ENCODE measurements at places on chromosomes 11 and 22.
A peak's percentile ranks its signal among the peaks of the same experiment; 100 is the strongest.

GRCh38 chr11:70247710-70248072, 22.8 kb upstream of the PPFIA1 start:
- no peak for DNase-seq

GRCh38 chr11:20351136-20351535, 12.4 kb upstream of the HTATIP2 start:
- no peak for DNase-seq

DNA sequence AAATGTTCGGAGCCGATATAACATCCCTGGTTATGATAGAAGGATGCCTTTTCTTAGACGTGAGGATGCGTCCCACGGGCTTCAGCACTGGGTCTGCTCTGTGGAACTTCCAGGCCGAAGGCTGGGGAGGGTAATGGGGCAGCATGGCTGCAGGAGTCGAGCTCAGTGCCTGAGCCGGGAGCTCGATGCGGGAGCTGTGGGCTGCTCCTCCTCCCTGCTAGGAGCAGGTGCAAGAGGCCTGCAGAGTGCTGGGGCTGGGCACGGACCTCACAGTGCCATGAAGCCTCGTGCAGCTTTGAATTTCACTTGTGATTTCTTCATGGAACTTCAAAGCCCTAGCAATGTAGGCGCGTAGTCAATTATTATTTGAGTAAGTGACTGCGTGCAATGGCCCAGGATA, 6.0 kb downstream of the TUBA8 start:
- peak; percentile 18 for DNase-seq

GRCh38 chr22:27259433-27259832, 542.1 kb downstream of the MN1 start:
- no peak for DNase-seq

DNA sequence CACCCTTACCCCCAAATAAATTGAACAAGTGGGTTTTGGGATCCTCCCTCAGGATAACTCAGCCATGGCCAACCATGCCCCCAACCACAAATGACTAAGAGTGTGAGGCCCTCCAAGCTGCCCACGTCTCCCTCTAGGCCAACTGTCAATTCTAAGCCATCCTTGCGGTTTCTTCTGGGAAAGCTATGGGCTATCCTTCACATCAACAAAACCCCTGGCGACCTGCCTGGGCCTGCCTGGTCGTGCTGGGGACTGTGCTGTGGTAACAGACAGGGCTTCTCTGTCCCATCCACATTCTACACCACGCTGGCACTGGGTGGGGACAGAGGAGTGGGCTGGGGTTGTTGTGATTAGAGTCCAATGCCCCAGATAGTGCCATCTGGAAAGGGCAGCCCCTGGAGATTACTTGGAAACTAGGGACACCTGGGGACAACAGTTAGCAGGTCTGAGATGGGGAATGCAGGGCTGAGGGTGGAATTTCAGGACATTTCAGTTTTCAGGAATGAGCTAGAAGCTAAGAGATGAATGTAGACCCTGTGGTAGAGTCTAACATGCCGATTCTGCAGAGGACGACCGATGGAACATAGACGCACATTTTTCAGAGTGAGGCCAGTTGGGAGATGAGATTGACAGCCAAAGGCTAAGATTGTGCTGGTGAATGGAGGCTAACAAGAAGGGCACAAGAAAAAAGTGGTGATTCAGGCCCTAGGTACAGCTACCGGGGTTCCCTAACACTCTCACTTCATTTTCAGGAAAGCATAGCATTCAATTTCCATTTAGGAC, 131.9 kb downstream of the RASSF10 start:
- DNase-seq = no peak

DNA sequence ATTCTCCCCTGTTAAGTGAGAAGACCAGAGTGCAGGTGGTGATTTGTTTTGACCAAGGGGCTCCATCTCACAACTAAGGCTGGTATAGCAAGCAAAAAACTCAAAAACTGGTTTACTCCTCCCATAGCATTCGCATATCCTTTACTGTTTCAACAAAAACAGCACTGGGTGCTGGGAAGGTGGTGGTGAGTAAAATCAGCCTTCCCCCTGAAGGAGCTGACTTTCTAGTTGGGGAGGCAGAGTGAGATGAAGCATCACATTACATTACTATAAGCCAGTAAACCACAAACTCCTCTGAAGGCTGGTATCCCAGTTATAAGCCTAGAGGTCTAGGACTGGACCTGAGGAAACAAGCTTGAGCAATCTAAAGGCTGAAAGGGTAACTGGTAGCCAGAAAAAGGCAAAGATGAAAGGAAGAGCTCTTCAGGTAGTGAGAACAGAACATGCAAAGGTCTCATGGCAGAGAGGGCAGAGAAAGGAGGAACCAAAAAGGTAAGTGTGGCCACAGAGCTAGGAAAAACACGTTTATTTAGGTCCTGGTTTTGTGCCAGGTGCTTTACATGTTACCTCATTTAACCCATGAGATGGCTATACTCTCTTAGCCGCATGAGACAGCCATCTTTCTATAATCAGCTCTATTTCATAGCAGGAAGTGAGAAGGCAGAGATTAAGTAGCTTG, 22.3 kb downstream of the TMEM123 start:
- no peak for DNase-seq

DNA sequence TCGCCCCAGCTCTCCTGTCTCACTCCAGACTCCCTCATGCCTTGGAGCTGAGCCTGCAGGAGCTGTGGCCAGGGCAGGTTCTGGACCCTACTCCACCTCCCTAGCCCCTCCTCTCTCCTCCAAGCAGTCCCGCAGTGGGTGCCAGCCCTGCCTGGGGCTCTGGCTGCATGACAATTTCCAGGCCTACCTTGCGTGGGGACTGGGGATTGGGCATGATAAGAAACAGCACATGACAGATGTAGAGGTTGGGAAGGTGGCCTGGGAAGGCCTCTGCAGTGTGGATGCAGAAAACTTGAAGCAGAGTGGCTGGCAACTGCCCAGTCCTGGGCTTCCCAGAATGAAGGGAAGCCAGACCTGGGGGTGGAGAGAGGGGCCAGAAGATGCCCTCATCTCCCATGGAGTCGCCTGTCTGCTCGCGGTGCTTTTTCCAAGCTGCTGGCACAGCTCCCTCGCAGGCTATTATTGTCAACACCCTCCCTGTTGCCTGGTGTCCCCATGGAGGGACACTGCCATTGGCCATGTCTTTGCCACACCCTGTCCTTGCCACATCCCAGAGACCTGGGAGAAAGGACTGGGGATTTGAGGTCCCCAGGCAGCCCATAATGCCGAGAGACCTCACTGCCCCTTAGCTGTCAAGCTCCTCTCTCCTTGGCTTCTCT, 48.9 kb upstream of the CDON start:
- no peak for DNase-seq

GRCh38 chr11:34823639-34824038, 92.5 kb downstream of the APIP start:
- DNase-seq = no peak

GRCh38 chr11:45079075-45079444, 67.4 kb upstream of the PRDM11 start:
- DNase-seq = no peak

DNA sequence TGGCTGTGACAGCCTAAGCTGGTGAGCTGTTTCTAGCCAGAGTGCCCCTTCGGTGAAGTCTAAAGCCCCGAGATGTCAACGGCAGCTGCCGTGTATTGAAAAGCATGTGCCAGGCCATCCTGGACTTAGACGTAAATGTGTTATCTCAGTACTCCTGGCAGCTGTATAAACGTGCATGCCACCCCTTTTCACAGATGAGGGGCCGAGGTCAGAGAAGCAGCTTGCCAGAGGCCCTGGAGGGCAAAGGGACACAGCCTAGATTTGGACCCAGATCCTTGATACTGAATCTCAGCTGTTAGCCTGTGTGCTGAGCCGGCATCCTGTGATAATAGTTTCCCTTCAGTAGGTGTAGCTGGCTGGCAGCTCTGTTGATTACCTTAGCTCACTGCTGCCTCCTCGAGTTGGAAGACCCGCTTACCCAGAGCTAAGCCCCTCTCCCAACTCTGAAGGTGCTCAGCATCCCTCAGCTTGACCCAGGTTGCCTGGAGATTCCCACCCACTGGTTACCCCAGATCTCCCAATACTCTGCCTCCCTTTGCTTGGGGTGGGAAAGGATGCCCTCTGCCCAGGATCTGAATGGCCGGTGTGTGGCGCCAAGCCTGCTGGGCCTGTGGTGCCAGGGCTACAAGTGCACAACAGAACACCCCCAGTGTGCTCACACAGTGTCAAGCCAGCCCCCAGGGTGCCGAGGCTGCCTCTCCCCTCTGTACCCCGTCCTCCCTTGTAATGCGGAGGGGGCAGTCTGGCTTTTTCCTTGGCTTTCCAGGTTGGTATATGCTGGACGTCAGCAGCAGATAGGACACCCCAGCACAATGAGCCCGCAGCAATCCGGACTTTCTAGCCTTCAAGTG, 59.8 kb upstream of the WNT7B start:
- peak; percentile 85 for DNase-seq

- DNase-seq = no peak
Measured at GRCh38 chr11:80638296-80638695, 1197.5 kb upstream of the TENM4 start.

GRCh38 chr11:102940714-102941588, 14.6 kb downstream of the MMP13 start:
- peak; percentile 44 for DNase-seq

DNA sequence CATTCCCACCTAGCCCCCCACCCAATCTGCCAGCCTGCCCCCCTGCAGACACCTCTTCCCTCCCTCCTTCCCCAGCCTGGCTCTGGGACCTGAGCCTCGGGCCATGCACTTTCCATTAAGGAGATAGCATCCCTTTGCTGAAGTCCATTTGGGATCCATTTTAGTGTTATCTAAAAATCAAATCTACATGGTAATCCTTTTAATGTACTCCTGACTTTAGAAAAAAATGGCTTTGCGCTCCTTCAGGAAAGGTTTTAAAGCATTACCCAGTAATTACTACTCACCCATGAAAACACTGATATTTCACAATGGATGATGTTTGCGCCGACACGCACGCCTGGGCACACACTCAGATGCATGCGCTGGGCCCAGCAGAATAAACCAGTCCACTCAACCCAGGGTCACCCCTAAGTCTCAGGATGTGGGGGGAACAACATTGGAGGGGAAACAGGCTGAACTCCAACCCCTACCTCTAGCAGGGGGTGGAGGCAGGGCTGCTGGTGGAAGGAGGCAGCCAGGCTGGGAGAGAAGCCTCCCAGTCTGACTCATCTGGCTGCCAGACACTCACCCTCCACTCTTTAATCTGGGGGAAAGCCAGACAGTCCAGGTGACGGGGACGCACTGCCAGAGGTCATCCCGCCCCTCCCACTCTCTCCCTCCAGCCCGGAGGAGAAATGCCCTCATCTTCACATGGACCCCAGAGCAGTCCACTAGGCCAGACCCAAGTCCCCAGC, 29.8 kb downstream of the LMO1 start:
- DNase-seq = peak; percentile 20

DNA sequence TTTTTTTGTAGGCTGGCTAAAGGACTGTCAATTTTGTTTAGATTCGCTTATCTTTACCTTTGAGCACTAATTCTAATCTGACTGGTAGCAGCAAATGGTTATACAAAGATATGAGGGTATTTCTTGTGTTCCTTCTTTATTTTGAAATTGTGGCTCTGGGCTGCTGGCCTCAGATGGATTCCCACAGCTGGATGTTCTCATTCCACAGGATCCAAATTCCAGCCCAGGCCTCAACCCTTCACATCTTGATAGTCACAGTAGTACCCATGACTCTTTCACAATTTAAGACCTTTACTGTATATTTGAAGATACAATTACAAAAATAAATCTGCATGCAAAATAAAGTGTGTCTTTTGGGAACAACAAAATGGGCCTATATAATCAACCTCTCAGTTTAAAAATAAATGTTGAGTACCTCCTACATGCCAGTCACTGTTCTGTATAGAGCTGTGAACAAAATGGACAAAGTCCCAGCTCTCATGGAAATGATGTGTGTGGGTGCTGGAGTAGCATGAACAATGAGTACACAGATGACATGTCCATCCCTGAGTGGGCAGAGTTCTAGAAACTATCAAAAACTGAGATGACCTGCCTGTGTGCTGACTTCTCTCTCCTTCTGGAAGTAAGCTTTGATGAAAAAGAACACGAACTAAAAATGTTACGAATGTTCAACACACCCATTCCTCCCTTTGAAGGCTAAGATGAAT, 51.7 kb upstream of the FBXO3 start:
- DNase-seq = no peak

- no peak for DNase-seq
Measured at GRCh38 chr11:2982214-2982613, 9.9 kb downstream of the NAP1L4 start.

GRCh38 chr11:16912692-16913111, 101.5 kb downstream of the PLEKHA7 start:
- no peak for DNase-seq

GRCh38 chr11:47004595-47005033, 68.1 kb downstream of the CSTPP1 start:
- DNase-seq = peak; percentile 37

GRCh38 chr11:92361551-92361950, 136.9 kb downstream of the FAT3 start:
- DNase-seq = no peak

- no peak for DNase-seq
Measured at GRCh38 chr22:39230261-39231196, 14.3 kb downstream of the PDGFB start.

DNA sequence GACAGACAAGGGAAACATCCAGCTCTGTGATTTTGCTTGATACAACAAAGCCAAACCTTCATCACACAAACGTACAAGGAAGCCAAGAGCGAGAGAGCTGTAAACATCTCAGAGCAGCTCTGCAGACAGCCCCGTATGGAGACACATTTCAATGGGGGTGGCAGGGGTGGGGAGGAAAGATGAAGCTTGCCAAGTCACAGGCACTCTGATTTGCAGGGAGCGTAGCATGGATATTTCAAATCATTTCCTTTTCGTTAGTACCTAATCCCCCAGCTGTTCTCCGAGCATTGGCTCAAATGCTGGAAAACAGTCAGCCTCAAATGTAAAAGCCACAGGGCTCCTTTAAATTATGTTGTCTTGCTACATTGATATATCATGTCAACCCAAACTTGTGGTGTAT, 458.9 kb upstream of the CADM1 start:
- no peak for DNase-seq

GRCh38 chr22:23256986-23257888, 76.9 kb downstream of the BCR start:
- no peak for DNase-seq

DNA sequence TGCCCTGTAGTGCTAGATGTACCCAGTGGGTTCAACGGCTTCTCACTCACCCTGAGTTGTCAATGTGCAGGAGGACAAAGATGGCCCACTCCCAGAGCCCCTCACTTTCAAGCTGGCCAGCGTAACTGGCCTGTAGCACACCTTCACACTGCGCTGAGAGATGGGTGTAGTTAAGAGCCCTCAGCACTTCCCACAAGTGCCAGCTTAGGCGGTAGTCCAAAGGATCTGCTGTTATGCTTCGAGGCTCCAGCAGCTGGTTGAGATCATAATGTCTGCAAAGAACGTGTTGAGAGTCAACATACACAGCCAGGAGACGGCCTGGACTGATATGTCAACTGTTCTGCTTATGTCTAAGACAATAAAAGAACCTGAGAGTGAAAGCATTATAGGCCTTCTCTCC, 14.7 kb upstream of the CHRNA10 start:
- DNase-seq = no peak

- DNase-seq = no peak
Measured at GRCh38 chr11:95531116-95531515, 258.5 kb downstream of the FAM76B start.
